ENCODE measurements at places on chromosomes 2 and 18.

GRCh38 chr2:147368306-147368705 is 476.5 kb upstream of the ACVR2A start:
- no peak for DNase-seq

GRCh38 chr18:7480879-7481278 is 86.2 kb upstream of the PTPRM start:
- no peak for DNase-seq

DNA sequence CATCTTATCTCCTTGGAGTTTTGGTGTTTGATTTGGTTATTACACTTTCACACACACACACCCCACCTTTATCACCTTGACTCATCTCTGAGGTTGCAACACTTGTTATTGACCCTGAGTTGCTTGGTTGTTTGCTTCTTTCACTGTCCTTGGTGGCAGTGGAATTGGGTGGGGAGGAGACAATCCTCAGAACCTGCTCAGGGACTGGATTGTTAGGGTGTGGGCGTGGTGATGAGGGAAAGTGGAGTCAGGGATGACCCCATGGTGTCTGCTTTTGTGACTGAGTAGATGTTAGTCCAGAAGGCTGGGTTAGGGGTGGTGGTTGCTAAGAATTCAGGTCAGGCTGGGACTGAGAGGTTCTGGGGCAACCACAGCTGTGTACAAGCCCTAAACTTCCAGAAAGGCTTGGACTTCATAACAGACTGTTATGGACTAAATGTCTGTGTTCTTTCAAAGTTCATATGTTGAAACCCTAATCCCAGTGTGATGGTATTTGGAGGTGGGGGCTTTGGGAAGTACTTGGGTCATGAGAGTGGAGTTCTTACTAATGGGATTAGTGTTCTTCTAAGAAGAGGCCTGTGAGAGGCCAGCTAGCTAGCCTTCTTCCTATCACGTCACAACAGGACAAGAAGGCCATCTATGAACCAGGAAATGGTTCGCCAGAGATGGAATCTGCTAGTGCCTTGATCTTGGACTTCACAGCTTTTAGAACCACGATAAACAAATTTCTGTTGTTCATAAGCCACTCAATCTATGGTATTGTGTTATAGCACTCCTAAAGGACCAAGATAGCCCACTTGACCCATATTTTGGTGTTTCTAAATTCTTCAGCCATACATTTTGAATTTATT is 3.4 kb upstream of the DIS3L2 start:
- DNase-seq, result no peak

DNA sequence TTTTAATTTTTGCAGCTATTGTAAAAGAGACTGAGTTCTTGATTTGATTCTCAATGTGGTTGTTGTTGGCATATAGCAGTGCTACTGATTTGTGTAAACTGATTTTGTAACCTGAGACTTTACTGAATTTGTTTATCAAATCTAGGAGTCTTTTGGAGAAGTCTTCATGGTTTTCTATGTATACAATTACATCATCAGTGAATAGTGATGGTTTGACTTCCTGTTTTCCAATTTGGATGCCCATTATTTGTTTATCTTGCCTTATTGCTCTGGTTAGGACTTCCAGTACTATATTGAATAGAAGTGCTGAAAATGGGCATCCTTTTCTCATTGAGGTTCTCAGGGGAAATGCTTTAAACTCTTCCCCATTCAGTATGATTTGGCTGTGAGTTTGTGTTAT is 99.7 kb downstream of the GULP1 start:
- DNase-seq, result no peak

GRCh38 chr2:132621131-132621875 is 48.7 kb downstream of the LYPD1 start:
- DNase-seq, result no peak

- DNase-seq, result no peak
Measured at GRCh38 chr2:47405757-47406156, 2.8 kb downstream of the MSH2 start.

- no peak for DNase-seq
Measured at GRCh38 chr2:201258666-201259615, 1.4 kb upstream of the CASP8 start.

DNA sequence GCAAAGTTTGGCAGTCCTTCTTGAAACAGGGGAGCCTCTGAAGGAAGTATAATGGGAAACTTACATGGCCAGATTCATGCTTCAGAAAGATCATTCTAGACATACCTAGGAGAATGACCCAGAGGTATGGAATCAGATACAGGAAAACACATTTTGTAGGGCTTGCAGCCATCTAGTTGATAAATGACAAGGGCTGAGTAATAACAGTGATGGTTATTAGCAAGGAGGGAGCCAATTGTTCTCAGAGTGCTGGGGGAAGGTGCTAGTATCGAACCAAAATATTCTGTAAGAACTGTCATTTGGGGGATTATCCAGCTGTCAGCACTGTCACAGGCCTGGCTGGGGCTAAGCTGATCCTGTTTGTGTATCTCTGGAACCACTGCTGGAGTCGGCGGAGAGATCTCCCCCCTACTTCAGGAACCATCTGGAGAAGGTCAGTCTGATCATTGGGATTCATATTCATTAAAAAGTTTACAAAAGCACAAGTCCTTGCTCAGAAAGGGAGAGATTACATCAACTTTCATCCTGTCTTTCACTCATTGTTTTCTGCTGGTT is 113.8 kb upstream of the THSD7B start:
- no peak for DNase-seq

DNA sequence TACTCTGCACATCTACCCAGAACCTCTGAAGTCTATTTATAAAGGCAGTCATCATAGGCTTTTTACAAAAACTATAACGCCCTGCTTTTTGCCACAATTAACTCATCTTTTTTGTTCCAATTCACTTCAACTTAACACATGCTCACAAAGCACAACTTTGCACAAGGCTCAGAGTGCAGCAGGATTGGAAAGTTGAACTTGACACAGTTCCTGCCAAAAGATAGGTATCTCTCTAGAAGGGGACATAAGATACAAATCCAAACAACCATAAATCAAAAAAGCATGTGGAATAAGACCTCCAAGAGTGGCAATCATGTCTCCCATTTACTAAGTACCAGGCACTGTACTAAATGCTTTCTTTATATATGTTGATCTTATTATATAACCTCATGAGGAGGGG is 36.2 kb downstream of the RPL37A start:
- DNase-seq, result no peak

DNA sequence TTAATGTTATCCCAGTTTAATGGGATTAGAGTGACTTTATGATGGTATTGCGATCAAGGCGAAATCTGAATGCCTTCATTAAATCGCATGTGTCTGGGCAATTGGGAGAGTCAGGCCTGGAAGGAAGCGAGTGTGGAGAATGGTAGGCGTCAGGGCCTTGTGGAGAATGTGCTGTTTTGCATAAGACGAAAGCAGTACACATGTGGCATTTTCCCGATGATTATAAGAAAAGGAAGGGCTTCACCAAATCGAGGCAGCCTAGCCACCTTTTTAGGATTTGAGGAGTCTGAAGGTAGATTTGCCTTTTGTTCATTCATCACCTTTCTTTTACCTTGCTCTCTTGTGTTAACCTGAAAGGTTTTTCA is 1.0 kb downstream of the ZNF532 start:
- no peak for DNase-seq

DNA sequence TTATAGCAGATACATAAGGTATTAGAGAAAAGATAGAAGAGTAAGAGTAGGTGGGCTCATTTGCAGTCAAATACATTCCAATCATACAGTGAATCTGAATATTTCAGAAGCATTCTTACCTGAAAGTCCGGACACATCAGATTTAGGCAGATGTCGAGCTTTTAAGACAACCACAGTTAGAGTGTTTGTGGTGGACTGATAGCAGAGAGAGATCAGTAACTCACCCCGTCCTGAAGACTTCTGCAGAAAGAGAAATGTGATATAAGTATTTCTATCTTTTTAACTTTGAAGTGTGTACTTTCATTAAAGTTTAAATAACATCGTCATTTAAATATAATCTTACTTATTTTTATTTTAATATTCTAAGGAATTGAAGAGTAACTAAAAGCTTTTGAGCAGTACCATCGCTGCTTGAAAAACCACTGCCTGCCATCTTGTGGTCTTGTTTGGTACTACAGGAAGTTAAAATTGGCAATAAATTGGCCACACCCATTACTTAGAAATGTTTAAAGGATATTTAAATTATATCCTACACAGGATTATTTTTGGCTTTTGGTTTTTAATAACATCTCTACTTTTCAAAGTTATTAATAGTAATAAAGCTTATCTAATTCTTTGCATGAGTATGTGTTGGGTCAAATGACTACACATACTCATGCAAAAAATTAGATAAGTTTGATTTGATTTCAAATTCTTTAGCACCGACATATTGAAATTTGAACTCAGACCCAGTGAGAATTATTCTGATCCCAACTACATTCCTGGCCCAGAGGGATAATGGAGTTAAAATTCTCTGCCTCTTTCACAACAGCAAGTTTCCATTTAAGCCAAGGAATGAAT is 5.5 kb downstream of the SYT4 start:
- DNase-seq, result no peak

DNA sequence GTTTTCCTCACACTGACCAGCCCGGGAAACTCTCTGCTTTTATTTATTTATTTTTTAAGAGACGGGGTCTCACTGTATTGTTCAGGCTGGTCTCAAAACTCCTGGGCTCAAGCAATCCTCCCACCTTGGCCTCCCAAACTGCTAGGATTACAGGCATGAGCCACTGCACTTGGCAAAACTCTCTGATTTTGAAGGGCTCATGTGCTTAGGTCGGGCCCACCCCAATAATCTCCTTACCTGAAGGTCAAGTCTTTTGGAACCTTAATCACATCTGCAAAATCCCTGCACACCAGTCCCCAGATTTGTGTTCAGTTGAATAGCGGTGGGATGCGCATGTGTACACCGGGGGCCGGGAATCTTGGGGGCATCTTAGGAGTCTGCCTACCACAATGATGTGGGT is 7.7 kb upstream of the ECEL1 start:
- no peak for DNase-seq

DNA sequence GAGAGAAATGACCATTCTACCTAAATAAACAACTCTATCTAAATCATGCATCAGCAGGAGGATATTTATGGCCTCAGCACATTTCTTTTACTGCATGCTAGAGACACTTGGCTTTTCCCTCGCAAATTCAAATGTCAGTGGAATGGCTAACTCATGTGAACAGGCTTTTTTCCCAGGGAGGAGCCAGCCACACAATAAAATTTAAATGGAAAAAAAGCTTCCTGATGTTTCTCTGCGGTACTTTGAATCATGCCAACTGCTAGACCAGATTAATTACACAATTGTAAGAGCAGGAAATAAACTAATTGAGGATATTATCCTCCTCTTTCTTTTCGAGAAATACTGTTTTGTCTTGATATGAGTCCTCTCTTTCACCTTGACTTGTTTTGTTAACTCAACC is 676.3 kb downstream of the IRS1 start:
- no peak for DNase-seq

DNA sequence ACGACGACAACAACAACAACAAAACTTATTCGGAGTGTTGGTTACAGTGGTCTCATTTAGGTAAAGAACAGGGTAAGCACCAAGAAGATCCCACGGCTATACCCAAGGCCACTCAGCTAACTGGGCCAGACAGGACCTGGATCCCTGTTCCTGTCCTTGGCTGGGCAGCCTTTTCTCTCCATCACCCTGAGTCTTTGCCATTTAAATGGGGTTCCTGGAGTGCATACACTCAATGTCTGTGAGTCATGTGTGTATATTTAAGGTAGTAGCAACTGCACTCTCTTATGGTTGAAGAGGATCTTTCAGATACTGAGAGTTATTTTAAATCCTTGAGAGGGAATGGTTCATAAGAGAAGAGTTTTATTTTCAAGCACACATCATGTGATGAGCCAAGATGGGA is 35.3 kb downstream of the ADCYAP1 start:
- no peak for DNase-seq

DNA sequence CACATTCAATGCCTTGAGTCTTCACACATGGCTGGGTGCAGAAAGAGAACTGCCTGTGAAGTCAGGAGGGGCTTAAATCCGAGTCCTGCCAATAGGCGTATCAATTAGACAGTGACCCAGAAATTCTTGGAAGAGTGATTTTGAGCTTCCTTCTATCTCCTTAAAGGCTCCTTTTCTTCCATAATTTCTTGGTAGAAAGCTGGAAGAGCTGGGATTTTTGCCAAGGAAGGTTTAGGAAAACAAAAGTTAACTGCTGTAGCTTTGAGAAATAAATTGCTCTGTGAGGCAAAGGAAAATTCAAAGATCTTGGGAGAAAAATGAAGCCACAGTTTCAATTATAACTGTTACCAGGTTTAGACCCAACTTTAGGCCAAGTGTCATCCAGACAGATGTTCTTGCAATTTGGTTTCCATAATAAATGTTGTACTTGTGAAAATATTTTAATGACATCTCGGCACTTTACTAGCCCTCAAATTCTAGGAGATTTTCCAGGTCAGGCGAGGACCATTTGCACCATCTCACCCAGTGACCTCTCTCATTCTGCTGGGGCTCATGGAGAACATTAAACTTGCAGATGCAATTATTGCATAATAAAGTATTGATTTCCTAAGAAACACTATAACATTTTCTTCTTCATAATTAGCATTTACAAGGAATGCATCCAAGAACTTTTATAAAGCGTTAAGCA is 329.7 kb upstream of the MEIS1 start:
- DNase-seq, result no peak

GRCh38 chr18:22084547-22084946 is 84.8 kb upstream of the GATA6 start:
- DNase-seq, result no peak

DNA sequence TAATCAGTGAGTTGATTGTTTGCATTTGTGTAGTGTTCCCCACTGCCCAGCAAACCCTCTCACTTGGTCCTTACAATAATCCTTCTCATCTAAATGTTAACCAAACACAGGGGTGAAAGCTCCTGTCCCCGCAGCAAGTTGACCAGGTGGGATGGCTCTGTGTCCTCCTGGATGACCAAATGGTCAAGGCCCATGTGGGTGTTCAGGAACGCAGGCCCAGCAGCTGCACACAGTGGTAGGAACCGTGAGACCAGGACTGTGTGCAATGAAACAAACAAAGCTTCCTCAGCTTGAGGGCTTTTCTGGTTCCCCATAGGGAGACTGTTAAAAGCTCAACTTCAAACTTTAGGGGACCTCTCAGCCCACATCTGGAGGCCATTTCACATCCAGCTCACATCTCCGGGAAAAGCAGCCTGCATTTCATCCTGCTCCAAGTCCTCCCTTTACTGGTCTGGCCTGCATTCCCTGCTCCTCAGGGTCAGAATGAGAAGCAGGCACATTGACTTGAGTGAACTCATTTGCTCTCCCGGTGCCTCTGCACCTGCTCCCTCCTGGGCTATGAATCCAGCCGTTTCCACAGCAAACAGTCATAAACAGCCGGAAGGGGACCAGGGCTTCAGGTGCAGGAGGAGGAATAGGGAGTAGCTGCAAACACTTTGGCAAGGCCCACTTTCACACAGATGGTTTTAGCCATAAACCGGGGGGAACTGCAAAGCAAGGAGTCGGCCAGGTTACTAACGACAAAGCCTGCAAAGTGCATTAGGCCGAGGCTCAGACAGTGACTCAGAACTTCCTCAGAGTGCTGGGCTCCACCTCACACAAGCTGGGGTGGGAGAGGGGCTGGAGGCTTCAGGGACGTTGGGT is 144.7 kb downstream of the CAPN13 start:
- DNase-seq, result no peak

Data from ascending aorta (tissue), 2 donors.